Smooth muscle cell of bladder (primary cell): ENCODE measurements at places on chromosomes 1 and 21. TPM values are rescaled to one million over a fixed set of nuclear protein-coding genes. Genes with fewer than 3 reads are reported as not detected.

Gene CADM3
- total RNA-seq = under 0.01 and 0.09 TPM in 2 replicates

Gene TRAF3IP3
- total RNA-seq = under 0.01 and 0.28 TPM in 2 replicates

Gene SLC5A3
- 5.4 and 14.5 TPM in 2 replicates for total RNA-seq

Gene TMPRSS2
- not detected in 2 replicates for total RNA-seq

Gene ZNF695
- 0.65 and 0.71 TPM in 2 replicates for total RNA-seq

Gene SV2A
- 14.1 and 18.3 TPM in 2 replicates for total RNA-seq

Gene FCRLB
- 1.1 and 1.7 TPM in 2 replicates for total RNA-seq

Gene MSH4
- total RNA-seq = 0.14 and 0.46 TPM in 2 replicates

Gene PRRX1
- total RNA-seq = 32.9 and 46.2 TPM in 2 replicates

Gene MEGF6
- total RNA-seq = 3.0 and 25.9 TPM in 2 replicates

Gene ZBTB21
- 4.3 and 6.5 TPM in 2 replicates for total RNA-seq
